Activated CD4-positive, alpha-beta T cell treated with anti-CD3 and anti-CD28 coated beads for 36 hours (primary cell): ENCODE measurements at places on chromosomes 6 and 20. TPM values are rescaled to one million over a fixed set of nuclear protein-coding genes. Genes with fewer than 3 reads are reported as not detected.
A peak's percentile ranks its signal among the peaks of the same experiment; 100 is the strongest.

DNA sequence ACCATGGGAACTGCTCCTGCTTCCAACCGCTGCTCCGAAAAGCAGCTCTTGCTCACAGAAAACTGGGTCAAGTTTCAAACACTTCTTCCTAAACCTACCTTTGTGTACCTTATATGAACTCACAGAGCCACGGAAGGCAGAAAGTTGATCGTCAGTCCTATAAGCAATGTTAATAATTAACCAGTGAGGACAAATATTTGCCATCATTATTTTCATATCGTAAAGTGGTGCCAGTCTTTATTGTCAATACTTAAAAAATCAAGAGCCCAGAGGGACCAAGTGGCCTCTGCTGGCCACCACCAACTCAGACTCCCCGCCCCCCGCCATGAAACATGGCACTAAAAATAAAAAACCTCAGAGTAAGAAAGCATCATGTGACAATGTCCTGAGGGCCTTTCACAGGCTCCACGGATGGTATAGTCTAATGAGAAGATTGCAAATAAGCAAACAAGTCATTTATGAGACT is 9.1 kb upstream of the PBOV1 start:
- DNase-seq, result no peak

DNA sequence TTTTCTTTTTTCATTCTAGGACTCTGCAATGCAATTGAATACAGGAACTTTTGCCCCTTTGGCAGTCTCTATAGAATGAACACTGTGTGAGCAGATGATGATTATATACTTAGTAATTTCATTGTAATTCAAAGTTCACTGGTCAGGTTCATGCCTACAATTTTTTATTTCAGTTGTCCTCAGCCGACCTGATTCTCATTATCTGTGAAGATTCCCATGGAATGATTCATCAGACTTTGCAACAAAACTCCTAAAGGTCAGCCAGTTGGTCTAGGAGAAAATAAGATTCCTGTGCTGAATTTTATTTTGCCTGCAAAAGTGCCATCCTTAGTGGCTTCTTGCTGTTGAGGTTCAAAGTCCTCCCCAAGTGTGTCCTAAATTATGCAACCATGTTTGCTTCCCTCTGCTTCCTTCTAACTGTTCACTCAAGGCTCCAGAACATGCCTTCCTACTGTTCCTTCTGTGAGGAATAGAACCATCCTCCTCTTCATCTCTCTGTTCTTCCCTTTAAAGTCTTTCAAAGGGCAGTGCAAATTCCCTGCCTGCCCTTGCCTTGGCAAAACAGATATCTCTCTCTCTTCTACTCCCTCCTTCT is 194.2 kb upstream of the CNR1 start:
- no peak for DNase-seq

DNA sequence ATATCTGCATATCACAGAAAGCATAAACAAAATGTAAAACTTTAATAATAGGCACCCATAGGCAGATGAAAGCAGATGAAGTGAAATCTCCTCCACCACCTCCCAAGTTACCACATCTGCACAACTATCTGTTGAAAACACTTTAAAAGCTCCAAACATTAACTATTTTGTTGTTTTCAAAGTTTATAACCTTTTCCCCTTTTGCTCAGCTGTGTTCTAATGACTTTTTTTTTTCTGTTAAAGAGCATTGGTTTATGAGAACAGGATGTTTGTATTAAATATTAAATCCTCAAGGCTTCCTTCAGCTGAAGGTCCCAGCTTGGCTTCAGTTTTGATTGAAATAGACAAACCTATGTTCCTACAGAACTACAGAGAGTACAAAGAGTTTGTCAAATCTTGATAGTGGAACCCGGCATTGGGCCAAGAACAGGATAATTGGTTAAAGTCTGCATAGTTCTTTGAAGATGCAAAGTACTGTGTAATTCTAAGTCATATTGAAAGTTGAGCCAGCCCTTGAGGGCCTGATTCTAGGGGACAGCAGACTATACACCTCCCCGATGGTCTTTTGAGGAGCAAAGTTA is 255.1 kb upstream of the JAG1 start:
- DNase-seq, result no peak

GRCh38 chr6:70241991-70242420 is 60.9 kb downstream of the COL9A1 start:
- DNase-seq, result no peak

Gene KHDRBS2
- total RNA-seq, result not detected

Gene SPATS1
- not detected for total RNA-seq

Gene PNLDC1
- total RNA-seq, result 0.11 TPM

Gene STX11
- total RNA-seq, result 19.6 TPM

DNA sequence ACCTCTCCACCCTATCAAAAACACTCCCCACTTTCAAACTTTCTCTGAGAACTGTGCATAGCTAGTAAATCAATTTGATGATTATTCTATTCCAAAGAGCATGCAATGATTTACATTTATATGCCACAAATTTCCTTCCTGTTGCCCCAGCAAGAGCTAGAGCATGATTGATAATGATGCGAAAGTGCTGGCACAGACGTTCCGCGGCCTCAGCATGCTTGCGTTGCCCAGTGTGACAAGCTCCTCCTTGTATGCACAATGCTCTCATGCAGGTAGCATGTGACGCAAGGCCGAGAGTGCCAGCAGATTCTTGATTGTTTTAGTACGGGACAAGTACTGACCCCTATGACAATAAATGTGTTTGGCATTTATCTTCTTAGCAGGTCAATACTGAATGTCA is 696.3 kb upstream of the SLC35B3 start:
- peak; percentile 39 for DNase-seq

Gene LEMD2
- 55.2 TPM for total RNA-seq

DNA sequence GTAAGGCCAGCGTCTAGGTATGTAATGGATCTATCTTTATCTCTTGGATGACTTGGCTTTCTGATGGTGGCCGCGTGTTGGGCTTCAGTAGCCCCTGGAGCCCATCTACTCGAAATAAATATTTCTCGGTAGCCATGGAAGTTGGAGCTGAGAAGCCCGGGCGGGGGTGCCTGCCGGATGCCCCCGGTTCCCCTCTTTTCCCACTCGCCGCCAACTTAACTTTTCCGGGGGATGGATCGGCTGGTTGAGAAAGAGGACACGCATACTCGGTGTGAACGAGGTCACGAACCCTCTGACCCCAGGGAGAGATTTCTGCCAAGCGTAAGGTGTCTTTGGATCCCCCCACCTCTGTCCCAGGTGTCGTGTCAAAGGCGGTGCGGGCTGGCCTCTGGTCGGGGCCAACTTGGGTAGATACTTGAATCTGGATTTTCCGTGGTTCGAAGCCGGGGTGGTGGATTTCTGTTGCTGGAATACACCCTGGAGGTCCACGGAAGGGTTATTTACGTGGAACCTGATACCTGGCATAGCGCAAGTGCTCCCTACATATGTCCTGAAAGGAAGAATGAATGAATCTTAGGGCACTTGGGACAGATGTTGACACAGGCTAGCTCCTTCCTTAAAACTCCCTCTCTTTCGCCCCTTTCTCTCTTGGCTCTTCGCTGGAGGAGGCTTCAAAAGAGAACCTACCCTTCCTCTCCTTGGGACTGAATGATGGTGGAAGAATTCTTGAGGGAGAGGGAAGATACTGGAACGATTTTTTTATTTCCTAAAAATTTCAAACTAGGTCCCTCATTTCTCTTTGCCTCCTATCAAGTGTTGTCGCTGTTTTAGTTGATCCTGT is 996 bp downstream of the DOK5 start:
- no peak for DNase-seq

- no peak for DNase-seq
Measured at GRCh38 chr20:17810847-17811627, 111.3 kb downstream of the BANF2 start.

Gene LY6G6C
- not detected for total RNA-seq

- no peak for DNase-seq
Measured at GRCh38 chr20:23082846-23083552, 3.1 kb downstream of the CD93 start.

Gene AKAP12
- total RNA-seq, result 5.0 TPM

Gene CALHM4
- total RNA-seq, result not detected

DNA sequence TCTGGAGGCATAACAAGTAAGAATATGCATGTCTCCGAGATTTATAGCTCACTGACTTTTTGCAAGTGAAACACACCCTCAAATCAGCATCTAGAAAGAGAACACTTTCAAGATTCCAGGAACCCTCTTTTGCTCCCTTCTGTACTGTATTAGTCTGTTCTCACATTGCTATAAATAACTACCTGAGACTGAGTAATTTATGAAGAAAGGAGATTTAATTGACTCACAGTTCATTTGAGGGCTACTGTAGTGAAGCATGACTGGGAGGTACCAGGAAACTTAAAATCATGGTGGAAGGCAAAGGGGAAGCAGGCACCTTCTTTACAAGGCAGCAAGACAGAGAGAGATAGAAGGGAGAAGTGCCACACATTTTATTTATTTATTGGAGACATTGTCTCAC is 269.9 kb downstream of the UTRN start:
- no peak for DNase-seq

- DNase-seq, result no peak
Measured at GRCh38 chr6:22966691-22967422, 397.5 kb downstream of the HDGFL1 start.

Gene GNAS-AS1
- 1.1 TPM for total RNA-seq

Gene GLP1R
- 0.70 TPM for total RNA-seq

DNA sequence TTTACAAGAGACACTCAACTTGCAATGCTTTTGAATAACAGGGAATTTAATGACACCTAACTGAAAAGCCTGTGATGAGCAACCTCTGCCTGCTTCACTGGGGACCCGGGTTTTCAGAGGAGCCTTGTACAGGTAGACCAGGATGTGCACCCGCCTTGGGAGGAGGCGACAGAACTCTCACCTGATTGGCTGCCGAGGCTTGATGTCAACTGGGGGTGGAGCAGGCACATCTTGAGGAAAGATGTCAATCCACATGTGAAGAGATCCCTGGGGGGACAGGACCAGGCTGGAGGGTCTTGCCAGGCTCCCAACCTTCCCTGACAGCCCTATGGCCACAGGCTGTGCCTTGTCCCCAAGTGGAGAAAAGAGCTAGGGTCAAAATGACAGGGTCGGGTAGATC is 19.8 kb downstream of the ERGIC3 start:
- no peak for DNase-seq

Gene SOX18
- not detected for total RNA-seq

Gene F13A1
- not detected for total RNA-seq

DNA sequence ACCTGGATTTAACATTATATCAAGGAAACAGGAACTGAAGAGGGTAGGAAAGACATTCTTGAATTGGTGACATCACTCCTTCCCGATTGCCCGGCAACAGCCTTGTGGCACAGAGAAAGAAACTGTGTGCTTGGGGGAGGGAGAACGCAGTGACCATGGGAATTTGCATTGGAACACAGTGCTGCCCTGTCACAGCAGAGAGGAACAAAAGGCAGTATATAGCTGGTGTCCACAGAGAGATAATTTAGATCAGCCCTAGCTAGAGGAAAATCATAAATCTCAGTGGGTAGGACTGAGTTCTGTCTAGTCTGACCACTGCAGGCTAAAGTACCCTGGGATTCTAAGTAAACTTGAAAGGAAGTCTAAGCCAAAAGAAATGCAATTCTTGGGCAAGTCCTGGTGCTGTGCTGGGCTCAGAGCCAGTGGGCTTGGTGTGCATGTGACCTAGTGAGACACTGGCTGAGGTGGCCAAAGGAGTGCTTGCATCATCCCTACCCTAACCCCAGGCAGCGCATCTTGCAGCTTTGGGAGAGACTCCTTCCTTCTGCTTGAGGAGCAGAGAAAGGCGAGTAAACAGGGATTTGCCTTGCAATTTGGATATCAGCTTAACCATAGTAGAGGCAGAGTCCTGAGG is 697.6 kb downstream of the HACE1 start:
- no peak for DNase-seq

DNA sequence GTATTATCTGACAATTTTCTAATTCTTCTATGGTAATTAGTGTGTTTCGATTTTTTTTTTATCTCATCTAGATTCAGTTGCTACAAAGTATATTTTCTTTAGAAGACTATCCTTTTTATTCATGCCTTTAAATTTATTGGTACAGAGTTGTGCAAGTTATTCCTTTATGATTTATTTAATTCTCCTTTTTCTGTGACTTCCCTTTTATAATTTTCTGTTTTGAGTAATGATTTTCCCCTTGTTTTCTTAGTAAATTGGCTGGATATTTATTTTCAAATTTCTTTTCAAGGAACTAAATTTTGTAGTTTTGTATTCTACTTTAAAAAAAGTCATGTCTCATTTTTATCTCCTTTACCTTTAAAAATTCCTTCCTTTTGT is 2.4 kb upstream of the IL22RA2 start:
- no peak for DNase-seq

GRCh38 chr6:161220346-161220745 is 53.5 kb downstream of the AGPAT4 start:
- no peak for DNase-seq

DNA sequence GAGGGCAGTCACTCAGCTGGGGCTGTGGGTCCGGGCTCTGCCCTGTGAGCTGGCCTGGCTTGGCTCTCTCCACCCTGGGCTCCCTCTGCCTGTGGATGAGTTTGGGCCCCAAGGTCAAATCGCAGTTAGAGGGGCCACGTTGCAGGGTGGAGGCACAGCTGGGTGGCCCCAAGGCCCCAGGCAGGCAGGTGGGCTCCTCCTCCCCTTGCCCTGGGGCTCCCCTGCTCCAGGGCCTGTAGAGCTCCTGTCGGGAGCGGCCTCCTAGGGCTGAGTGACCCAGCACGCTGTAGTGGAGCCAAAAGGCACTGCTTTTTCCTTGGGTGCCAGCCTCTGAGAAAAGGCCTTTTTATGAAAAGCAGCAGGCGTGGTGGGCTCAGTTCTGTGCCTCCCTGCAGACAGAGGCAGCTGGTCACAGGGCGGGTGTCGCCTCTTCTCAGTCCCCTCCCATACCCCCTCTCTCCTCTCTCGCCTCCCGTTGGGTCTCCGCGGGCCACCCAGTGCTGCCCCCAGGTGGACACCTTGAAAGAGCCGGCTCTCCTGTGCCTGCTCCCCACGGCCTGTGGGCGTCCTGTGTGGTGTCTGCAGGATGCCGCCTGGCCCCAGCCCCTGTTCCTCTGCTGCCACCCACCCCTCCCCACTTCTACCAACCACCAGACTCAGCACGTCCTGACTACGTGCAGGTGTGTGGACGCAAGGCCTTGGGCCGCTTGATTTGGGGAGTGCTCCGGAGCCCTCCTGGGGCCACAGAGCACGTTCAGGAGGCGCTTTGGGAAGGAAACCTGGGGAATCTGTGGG is 13.2 kb downstream of the SS18L1 start:
- DNase-seq, result peak; percentile 86

- no peak for DNase-seq
Measured at GRCh38 chr6:44856479-44856878, 469.0 kb downstream of the CDC5L start.

DNA sequence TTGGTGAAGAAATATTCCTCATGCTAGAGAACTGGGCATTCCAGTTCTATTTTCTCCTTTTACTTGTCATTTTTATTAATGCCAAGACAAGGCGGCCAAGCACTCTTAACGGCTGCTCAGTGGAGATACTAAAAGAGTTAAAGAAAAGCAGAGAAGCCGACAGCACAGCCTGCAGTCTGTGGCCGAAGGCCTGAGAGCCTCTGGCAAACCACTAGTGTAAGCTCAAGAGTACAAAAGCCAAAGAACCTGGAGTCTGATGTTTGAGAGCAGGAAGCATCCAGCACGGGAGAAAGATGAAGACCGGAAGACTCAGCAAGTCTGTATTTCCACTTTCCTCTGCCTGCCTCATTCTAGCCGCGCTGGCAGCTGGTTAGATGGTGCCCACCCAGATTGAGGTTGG is 167.1 kb upstream of the FUT9 start:
- no peak for DNase-seq

GRCh38 chr6:127366282-127367022 is 23.0 kb upstream of the ECHDC1 start:
- no peak for DNase-seq

Gene MYLK2
- total RNA-seq, result 0.39 TPM

- DNase-seq, result no peak
Measured at GRCh38 chr6:33732817-33733708, 13.6 kb downstream of the IP6K3 start.

Gene LY86
- 1.5 TPM for total RNA-seq

Gene RAET1E
- not detected for total RNA-seq

Gene TCF19
- total RNA-seq, result 88.0 TPM
